Activated CD4-positive, alpha-beta T cell treated with anti-CD3 and anti-CD28 coated beads for 36 hours (primary cell): ENCODE measurements at places on chromosomes 5 and 9. TPM values are rescaled to one million over a fixed set of nuclear protein-coding genes. Genes with fewer than 3 reads are reported as not detected.

RLN2 gene
- 6.9 TPM for total RNA-seq

TEX48 gene
- total RNA-seq = 0.69 TPM

LHX6 gene
- 0.11 TPM for total RNA-seq

PFN3 gene
- not detected for total RNA-seq

CCDC112 gene
- total RNA-seq = 2.2 TPM

BNC2 gene
- not detected for total RNA-seq

SH3TC2 gene
- total RNA-seq = not detected

CCDC192 gene
- total RNA-seq = not detected

UNC5A gene
- not detected for total RNA-seq

TMOD1 gene
- total RNA-seq = 1.5 TPM

SPINK5 gene
- not detected for total RNA-seq

OMD gene
- total RNA-seq = not detected

TAF1L gene
- total RNA-seq = 0.02 TPM

ZNF883 gene
- 1.1 TPM for total RNA-seq

LECT2 gene
- total RNA-seq = not detected

PPP3R2 gene
- not detected for total RNA-seq

C6 gene
- total RNA-seq = not detected

IL13 gene
- 5.5 TPM for total RNA-seq

NR2F1 gene
- not detected for total RNA-seq

PAX5 gene
- 0.51 TPM for total RNA-seq

GAS1 gene
- 0.11 TPM for total RNA-seq

VPS13A gene
- total RNA-seq = 33.6 TPM

PCDHGB3 gene
- total RNA-seq = not detected

PCDHB13 gene
- total RNA-seq = not detected

CRB2 gene
- total RNA-seq = not detected

COL15A1 gene
- total RNA-seq = not detected

PTGDS gene
- total RNA-seq = not detected

KIF24 gene
- total RNA-seq = 7.7 TPM

SLC45A2 gene
- total RNA-seq = not detected

PCDHGA10 gene
- total RNA-seq = not detected

PCDHGC3 gene
- total RNA-seq = 0.16 TPM

ARL14EPL gene
- total RNA-seq = not detected

IL5 gene
- total RNA-seq = 1.6 TPM

SLC2A8 gene
- 1.3 TPM for total RNA-seq
